Activated naive CD4-positive, alpha-beta T cell treated with anti-CD3 and anti-CD28 coated beads, Interleukin-2, amount 50 U/mL, for 16 hours (primary cell): ENCODE measurements at places on chromosomes 11 and 22.

DNA sequence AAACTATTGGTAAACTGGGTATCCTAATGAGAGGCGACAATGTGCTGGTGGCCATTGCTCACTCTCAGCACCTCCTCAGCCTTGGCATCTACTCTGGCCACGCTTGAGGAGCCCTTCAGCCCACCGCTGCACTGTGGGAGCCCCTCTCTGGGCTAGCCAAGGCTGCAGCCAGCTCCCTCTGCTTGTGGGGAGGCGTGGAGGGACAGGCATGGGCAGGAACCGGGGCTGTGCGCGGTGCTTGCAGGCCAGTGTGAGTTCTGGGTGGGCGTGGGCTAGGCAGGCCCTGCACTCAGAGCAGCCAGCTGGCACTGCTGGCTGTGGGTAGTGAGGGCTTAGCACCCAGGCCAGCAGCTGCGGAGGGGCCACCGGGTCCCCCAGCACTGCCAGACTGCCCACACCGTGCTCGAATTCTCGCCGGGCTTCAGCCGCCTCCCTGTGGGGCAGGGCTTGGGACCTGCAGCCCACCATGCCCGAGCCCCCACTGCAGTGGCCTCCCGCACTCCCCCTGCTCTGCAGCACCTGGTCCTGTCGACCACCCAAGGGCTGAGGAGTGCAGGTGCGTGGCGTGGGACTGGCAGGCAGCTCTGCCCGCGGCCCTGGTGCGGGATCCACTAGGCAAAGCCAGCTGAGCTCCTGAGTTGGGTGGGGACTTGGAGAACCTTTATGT is 575.9 kb upstream of the ANO3 start:
- no peak for DNase-seq

DNA sequence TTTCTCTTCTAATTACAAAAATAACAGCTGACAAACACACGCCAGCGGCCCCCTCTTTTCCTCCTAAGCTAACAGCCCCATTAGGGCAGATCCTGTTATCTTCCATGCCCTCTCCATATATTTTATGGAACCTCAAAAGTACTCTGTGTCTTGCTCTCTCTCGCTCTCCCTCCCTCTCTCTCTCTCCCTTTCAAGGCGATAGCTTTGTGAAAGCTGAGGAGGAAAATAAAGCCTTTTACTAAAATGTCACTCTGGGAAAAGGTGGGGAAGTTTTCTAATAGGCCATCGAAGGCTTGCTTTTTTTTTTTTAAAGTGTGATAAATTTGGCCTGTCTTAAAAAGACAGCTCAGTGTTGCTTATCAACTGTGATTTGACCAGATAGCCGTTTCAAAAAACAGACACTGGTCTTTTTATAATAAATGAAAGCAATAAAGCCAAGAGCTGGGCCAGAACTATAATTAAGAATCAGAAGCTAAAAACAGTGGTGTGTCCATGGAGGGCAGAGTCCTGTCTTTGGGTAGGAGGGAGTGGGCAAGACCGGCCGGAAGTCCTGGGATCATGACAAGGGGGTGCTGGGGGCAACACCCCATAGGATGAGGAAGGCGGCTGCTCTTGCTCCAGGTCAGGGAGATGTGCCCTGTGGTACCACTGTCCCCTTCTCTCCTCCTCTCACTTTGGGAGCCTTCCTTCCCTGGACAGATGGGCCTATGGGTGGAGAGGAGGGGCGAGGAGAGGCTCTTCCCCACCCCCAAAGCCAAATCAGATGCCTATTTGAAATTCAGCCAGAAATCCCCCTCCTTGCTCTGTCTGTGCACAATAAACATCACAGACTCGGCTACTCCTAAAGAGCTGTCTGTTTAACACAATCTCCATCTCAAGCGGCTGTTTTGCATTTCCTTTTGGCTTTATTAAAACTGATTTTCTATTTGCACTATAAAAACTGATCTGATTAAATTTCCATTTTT is 267.2 kb downstream of the BUD13 start:
- no peak for DNase-seq

DNA sequence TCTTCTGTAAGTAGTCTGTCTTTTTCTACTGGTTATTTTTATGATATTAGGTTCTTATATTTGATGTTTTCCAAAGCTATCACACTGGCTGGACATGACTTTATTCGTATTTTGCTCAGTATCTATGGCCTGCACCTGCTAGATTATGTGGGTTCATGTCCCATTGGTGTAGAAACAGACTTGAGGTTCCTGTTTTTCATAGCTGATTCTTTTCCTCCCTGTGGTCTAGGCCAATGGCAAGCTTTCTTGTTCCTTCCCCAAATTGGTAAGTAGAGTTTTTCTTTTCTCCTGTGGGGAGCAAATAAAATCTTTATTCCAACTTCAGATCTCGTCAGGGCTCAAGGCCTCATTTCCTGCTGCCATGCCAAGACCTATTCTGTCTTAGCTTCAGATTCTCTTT is 30.2 kb upstream of the SWAP70 start:
- no peak for DNase-seq

GRCh38 chr11:3914805-3915204 is 59.3 kb downstream of the STIM1 start:
- no peak for DNase-seq

DNA sequence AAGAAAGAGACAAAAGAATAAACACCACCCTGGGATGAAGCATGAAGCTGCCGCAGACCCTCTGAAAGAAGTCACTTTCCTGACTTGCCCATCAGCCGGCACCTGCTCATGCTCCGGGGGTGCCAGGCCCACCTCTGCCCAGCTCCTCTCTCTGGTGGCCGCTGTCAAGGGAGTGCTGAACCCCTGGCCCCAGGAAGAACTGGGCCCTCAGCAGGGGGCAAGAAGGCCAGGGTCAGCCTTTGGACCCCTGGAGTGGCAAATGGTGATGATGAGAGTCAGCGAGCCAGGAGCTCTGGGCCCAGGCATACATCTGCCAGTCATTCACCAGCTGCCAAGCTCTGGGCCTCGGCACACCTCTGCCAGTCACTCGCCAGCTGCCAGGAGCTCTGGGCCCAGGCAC is 17.4 kb downstream of the TTLL8 start:
- DNase-seq: no peak

GRCh38 chr22:43829904-43830851 is 18.1 kb upstream of the EFCAB6 start:
- DNase-seq: no peak

DNA sequence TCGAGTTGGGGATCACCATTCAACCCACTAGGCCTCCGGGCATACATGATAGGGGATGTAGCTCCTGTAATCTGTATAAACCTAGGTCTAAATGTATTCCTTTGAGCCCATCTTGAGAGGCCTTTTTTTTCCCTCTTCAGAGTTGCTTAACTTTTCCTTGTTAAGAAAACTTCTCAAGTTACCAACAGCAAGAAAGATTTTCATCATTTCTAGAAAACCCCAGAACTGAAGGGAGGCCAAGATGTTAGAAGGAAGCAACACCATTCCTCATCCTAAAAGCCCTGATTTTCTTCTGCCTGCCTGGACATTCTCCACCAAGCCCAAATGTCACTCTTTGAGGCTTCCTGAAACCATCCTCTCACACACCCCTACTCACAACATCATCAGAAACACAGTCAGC is 79.4 kb downstream of the TMPRSS5 start:
- no peak for DNase-seq

DNA sequence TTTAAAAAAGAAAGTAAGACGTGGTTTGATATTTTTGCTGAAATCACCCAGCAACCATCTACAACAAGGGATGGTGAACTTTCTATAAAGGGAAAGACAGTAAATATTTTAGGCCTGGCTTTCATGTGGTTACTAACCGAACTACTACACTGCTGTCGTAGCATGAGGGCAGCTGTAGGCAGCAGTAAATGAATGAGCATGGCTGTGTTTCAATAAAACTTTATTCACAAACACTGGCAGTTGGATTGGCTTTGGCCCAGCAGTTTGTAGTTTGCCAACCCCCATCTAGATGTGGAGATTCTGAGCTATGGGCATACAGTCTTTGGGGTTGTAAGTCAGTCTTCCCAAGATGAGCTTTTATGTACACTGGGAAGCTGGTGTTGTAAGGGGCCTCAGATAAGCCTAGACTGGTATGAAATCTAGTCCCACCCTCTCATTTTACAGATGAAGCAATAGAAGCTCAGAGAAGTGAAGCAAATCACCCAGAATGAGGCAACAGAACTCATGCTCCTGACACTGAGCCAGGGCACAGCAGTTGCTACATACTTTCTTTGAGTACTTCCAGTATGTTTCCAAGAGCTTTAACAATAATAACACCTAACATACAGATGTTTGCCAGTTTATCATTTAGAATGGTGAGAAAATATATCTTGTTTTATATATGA is 204.4 kb downstream of the ADAMTS15 start:
- DNase-seq: no peak

DNA sequence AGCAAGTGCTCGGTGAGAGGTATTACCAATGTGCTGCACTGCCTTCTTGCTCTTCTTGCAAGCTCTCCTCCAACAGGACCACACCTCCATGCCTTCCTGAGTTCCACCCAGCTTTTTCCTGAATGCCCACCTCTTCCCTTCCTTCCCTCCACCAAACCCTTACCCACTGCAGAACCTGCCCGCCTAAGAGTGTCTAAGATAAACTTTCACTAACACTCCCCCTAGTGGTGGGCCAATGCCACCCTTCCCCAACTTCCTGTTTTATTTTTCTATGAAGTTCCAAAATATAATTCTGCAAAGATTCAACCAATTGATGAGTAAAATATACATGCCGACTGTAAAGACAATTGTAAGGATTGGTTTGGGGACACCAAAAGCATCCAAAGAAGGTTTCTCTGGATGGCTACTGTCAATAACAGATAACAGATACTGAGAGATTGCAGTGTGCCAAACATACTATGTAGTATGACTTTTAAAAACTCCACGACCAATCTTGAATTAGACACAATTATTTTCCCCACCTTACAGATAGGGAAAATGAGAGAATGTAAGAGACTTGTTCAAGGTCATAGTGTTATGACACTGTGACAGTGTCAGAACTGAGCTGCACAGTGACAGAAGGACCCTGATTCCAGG is 38.6 kb upstream of the BMAL1 start:
- peak; percentile 46 for DNase-seq

- DNase-seq: no peak
Measured at GRCh38 chr11:33197915-33198727, 36.8 kb upstream of the CSTF3 start.

DNA sequence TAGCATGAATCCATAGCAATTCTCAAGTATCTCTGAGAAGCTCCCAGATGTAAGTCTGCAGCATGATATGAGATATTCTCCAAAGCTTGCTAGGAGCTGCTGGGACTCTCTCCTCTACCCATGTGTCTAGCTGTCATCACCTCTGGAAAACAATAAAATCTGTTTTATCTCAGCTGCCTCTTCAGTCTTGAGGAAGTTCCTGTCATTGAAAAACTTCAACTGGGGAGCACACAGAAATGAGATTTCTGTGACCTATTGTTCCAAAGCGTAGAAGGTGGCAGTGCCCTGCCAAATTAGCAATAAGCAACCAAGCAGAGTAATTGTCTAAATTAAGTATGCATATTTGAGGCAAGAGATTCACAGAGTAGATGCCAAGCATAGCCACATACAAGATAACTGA is 1380.6 kb upstream of the RAG2 start:
- no peak for DNase-seq

DNA sequence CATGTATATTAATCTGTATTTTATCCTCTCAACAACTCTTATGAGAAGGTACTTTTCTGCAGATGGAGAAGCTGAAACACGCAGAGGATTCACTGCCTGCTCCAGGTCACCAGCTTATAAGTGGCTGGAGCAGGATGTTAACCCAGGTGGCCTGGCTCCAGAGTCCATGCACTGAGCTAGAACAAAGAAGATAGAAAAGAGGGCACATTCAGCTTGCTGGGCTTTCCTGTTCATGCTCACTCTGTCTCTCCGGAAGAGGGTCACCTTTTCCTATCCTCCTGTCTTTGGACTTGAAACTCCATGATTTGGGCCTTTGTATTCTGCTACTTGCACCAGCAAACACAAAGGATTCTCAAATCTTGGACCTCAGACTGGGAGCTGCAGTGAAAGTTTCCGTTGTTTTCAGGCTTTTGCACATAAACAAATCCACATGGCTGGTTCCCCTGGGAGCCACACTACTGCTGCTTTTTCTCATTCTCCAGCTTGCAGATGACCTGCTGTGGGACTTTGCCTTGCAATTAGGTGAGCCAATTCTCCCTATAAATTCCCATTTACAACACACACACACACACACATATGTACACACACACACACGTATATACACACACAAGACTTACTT is 117.3 kb upstream of the GRK3 start:
- DNase-seq: no peak
